PC-9 (cell line): ENCODE measurements at places on chromosomes 2 and 18. TPM values are rescaled to one million over a fixed set of nuclear protein-coding genes. Genes with fewer than 3 reads are reported as not detected.

KCNIP3 gene
- 3.5 and 4.5 TPM in 2 replicates for total RNA-seq

FAM110C gene
- 20.8 and 21.1 TPM in 2 replicates for total RNA-seq

RGPD4 gene
- total RNA-seq: not detected in 2 replicates

CCDC141 gene
- total RNA-seq: not detected in 2 replicates

IL37 gene
- 1.0 and 1.7 TPM in 2 replicates for total RNA-seq

POTEJ gene
- not detected in 2 replicates for total RNA-seq

BCL2 gene
- total RNA-seq: 2.0 TPM in 2 replicates

G6PC2 gene
- total RNA-seq: not detected in 2 replicates

GALNT14 gene
- 2.4 and 3.1 TPM in 2 replicates for total RNA-seq

TGFBRAP1 gene
- 11.4 and 16.7 TPM in 2 replicates for total RNA-seq

EMX1 gene
- not detected in 2 replicates for total RNA-seq

CERKL gene
- total RNA-seq: 1.5 and 1.6 TPM in 2 replicates

DCDC2C gene
- total RNA-seq: not detected in 2 replicates

SKOR2 gene
- not detected in 2 replicates for total RNA-seq

STARD6 gene
- total RNA-seq: not detected in 2 replicates

REG1B gene
- total RNA-seq: not detected in 2 replicates

TMEM169 gene
- total RNA-seq: 0.46 and 0.58 TPM in 2 replicates

RAB27B gene
- 9.9 and 12.7 TPM in 2 replicates for total RNA-seq

UPP2 gene
- not detected in 2 replicates for total RNA-seq

PLEK gene
- total RNA-seq: not detected in 2 replicates

SRD5A2 gene
- total RNA-seq: not detected in 2 replicates

ADAM23 gene
- total RNA-seq: 8.9 and 12.0 TPM in 2 replicates

PTPRM gene
- total RNA-seq: 30.7 and 32.5 TPM in 2 replicates

AQP4 gene
- not detected in 2 replicates for total RNA-seq

LHCGR gene
- not detected in 2 replicates for total RNA-seq

RESP18 gene
- total RNA-seq: not detected in 2 replicates

SLC4A1AP gene
- total RNA-seq: 18.5 and 22.7 TPM in 2 replicates

CFC1B gene
- not detected in 2 replicates for total RNA-seq

HOXD11 gene
- not detected in 2 replicates for total RNA-seq

NABP1 gene
- 39.0 and 46.5 TPM in 2 replicates for total RNA-seq

TTN gene
- not detected in 2 replicates for total RNA-seq

FAM124B gene
- 0.17 and 0.60 TPM in 2 replicates for total RNA-seq

CD8A gene
- total RNA-seq: 0.28 and 0.45 TPM in 2 replicates

UGT1A4 gene
- 73.6 and 93.0 TPM in 2 replicates for total RNA-seq

TMEM178A gene
- total RNA-seq: 2.8 and 2.9 TPM in 2 replicates

KRTCAP3 gene
- total RNA-seq: 62.9 and 91.7 TPM in 2 replicates

POTEE gene
- 0.20 TPM in 1 of 2 replicates, not detected in the other for total RNA-seq

PSMA8 gene
- total RNA-seq: not detected in 2 replicates
